ENCODE measurements at places on chromosomes 7 and 10. TPM values are rescaled to one million over a fixed set of nuclear protein-coding genes. Genes with fewer than 3 reads are reported as not detected.

TM9SF3 gene
- total RNA-seq = 115 TPM

HACD1 gene
- 14.1 TPM for total RNA-seq

DNA sequence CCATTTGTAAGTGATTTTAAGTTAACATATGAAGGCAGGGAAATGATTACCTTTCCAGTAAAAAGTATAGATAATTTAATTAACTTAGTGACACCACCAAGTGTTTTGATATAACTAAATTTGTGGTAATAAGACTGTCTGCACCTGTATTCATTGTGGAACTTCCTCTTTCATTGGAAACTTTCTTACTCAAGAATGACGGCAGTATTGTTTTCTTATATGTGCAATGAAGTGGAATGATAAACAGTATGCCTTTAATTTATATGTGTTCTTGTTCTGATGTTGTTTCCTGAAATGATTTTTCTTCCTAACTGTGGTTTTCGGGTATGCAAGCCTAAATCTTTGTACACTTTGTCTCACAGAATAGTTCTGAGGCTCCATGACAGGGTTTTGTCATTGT lies 46.4 kb downstream of the CASD1 start:
- DNase-seq = no peak

DNA sequence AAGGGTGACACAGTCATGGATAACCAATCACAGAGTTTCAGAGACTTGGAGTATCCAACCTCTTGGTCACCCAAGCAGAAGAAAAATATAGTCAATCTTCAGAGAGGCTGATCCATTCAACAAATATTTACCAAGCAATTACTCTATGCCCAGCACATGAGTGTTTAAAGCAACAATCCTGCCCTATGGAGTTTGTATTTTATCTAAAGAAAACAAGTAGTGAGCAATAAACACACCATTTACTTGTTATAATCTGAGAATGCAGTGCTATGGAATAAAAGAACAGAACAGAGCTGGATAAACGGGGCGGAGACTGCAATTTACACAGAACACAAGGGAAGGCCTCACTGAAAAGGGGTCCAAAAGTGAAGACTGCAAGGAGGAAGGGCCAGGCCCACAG lies 63.8 kb downstream of the GRB10 start:
- no peak for DNase-seq

DNA sequence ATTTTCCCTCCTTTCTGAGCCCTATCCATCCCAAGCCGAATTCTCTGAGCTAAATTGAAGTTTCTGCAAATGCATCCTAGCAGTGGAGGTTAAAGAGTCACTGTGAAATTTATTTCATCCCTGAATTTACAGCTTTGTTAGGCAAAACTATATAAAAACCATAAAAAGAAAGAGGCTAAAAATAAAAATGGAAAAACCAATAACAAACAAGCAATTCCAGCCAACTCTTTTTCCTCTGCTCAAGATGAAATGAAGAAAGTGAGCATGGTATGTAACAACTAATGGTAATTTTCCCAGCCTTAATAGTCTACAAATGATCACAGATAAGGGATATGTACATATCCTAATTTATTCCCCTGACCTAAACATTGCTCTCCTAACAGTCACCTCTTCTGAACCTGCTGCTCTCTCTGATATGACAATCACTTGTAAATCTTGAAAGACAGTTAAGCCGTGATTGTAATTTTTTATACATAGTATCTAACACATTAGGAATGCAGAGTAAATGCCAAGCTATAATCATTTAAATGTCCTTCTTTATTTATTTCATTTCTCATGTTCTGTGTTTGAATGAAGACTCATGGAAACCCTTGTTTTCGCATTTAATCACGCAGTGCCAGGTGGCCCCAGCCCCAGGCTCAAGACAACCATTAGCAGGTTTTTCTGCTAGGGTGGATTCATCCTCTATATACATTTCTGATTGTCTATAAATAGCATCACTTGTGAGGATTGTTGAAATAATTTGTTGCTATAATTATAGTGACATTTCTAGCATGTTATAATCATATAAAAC lies 48.6 kb upstream of the NRP1 start:
- DNase-seq = no peak

- DNase-seq = no peak
These were observed 110.4 kb downstream of the PON1 start for GRCh38 chr7:95213809-95214492.

DNA sequence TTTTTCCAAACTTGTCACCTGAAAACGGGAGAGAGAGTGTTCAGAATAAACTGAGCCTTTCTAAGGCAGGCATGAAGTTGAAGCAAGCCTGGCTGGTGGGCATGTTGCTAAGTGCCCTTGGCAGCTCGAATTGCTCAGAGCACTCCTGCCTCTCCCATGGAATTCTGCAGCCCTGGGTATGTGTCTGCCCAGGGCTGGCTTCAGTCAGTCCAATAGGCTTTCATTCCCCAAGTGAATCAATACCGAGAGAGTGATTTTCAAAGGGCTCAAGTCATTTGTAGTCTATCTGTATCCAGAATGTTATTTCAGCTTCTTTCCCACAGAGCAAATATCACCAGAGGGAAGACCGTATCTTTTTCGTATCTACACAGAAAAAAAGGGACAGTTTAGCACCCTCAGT lies 415.5 kb upstream of the COBL start:
- no peak for DNase-seq

GRCh38 chr10:19194866-19195265 lies 146.3 kb downstream of the MALRD1 start:
- DNase-seq = no peak

- DNase-seq = no peak
These were observed 96.0 kb downstream of the SAMD9 start for GRCh38 chr7:93021748-93022147.

DNA sequence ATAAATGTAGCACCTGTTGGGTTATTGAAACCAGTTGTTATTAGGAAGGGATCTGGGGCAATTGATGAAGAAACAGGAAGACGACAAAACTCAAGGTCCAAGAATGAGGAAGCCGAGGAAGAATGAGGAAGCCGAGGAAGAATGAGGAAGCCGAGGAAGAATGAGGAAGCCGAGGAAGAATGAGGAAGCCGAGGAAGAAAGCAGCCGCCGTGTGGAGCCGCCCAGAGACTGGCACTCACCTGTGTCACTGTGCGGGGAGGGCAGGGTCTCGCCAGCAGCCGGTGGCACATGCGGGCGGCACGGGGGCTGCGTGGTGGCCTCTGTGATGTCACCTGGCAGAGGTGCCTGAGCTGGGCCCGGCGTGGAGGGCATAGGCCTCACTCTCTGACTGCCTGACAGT lies 71.1 kb upstream of the CFAP46 start:
- no peak for DNase-seq

GRCh38 chr7:39095875-39096619 lies 118.3 kb downstream of the POU6F2 start:
- no peak for DNase-seq

DNA sequence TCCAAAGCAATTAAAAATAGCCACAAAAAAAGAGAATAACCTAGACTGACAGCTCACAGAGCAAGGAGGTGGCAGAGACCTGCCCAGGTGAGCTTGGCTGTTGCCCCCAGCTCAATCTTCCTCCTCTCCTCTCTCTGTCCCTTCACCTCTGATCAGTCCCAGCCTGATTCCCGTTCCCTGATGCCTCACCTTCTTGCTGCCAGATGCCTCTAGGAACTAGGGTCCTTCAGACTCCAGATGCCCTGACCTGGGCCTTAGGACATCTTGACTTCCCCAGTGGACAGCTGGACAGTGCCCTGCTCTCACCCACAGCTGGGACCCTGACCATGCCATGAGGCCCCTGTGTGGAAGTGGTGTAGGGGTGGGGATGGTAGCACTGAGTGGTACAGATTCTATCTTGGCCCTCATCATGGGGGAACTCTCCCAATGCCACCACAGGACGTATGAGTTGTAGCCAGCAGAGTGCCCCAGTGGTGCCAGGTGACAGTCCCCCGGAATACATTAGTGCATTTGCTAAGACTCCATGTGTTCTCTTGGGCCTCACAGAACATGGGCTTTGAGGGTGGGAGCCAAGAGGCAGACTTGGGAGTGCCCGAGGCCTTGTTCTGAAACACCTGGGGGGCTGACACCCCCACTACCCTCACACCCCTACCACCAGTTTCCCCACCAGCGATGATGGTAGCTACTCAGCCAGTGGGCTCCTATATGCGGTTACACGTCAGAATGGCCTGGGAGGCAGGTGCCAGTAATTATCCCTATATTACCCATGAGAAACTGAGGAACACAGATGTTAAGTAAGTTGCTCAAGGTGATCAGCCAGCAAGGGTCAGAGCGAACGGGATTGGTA lies 2.0 kb downstream of the DEPP1 start:
- no peak for DNase-seq

- DNase-seq = peak; percentile 45
These were observed 135.8 kb downstream of the KMT2E start for GRCh38 chr7:105149827-105150226.

DNA sequence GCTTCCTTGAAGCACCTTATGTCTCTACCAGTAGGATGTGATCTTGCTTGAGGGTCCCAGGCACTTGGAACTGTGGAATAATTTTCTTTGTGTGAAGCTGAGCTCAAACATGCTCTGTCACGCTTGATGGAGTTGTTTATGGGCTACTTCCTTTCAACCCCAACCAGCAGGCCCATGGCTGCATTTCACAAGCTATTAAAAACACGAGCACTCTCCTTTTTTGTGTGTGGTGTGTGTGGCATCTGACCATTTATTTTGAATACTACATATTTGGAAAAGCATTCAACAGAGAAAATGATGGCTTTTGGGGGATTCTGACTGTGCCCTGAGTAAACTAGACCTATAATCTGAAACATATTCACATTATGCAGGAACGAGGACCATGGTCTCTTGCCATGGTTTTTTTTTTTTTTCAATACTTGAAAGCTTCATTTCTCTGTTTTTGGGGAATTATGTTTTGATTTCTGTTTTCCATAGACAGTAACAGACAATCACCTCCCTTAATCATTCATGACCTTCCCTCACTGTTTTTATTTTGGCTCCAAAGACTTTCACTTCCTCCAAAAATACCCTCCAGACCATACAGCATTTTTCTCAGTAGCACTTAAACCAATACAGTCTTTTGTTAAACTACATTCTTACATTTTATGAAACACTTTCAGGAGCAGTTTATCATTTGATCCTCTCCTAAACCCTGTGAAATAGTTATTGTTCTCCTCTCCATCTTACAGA lies 233.6 kb upstream of the BMPER start:
- peak; percentile 77 for DNase-seq

GRCh38 chr7:103141753-103142404 lies 7.0 kb downstream of the NAPEPLD start:
- peak; percentile 21 for DNase-seq

DNA sequence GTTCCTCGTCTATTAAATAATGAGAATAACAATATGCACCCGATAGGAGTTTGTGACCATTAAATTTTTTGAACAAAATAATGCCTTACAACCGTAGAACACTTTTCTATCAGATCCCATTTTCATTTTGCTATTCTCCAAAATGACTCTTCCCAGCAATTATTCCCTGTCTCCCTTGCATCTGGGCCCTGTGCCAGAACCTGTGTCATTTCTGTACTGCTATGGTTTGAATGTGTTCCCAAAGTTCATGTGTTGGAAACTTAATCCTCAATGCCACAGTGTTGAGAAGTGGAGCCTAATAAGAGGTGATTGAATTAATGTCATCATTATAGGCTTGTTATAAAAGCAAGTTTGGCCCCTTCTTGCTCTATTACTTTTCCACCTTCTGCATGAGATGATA lies 33.2 kb upstream of the SMNDC1 start:
- peak; percentile 23 for DNase-seq

DNA sequence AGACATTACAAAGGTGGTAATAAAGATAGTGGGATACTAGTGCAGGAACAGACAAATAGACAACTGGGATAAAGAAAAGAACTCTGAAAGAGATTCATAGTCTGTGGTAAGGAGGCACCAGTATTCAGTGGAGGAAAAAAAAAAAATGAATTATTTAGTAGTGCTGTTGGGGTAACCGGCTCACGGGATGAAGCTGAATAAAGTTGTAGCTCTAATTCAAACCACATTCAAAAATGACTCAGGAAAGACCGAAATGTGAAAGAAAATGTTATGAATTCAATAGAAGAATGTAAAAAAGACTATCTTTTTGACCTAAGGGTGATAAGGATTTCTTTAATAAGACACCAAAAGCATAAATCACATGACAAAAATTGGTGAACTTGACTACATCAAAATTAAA lies 83.1 kb upstream of the HABP2 start:
- DNase-seq = no peak

- DNase-seq = no peak
These were observed 102.7 kb upstream of the TNRC18 start for GRCh38 chr7:5526100-5526905.

- no peak for DNase-seq
These were observed 9.3 kb downstream of the LBX1 start for GRCh38 chr10:101219946-101220451.

DNA sequence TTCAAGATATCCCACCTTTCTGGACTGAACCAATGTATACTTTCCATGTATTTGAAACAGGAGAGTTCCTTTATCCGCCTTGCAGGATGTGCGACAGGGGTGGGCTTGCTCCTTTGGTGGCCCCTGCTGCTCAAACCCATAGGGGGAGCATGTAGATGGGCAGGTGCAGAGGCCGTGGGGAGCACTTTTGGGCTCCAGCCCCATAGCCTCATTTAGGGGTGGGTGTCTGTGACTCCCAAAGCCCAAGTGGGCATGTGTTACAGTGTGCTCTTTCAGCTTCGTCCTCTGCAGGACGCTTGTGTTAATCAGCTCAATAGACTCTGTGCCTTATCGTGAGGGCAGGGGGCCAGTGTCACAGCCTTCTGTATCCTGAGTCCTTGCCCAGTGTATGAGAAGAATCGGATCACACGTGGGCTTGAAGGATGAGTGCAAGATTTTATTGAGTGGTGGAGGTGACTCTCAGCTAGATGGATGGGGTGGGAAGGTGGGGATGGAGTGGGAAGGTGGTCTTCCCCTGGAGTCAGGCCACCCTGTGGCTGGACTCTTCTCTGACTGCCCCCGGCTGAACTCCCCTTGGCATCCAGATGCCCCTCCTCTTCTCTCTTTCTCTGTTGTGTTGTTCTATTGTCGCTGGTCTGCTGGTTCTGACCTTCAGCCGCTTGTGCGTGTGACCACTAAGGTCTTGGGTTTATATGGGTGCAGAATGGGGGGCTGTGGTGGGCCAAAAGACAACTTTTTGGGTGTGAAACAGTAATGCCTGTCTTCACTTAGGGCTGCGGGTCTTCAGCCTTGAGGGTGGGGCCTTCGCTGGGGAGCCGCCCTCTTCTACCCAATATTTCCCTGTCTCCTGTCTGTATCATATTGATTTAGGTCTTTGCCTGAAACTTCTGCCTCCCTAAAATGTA lies 262.2 kb downstream of the GLRX3 start:
- no peak for DNase-seq

GRCh38 chr7:46948716-46949115 lies 633.2 kb downstream of the TNS3 start:
- no peak for DNase-seq

Measured in A673 (cell line).